ENCODE measurements at places on chromosomes 6 and 20.

DNA sequence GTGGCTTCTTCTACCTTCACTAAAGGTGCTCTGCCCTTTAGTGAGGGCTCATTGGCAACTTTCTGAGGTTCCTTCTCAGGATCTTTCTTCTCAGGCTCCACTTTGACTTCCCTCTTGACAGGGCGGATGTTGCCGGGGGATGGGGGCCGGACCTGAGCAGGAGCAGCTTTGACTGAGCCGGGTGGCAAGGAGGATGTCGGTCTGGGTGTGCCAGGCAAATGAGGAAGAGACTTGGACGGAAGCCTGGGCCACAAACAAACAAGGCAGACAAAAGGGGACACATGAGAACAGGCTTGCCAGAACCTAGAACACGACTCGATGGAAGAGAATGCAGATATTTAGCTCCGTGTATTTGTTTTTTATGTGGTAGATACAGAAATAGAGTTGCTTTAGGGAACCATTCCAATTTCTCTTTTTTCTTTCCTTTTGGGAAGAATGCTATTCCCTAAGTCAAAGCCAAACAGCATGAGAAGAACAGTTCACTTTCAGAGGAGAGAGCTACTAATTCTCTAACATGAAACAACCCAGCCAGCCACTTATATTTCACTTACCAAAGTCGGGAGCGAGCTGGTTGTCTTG is 76.2 kb upstream of the BCLAF1 start:
- peak; percentile 63 for DNase-seq

GRCh38 chr6:21969192-21969591 is 327.6 kb downstream of the PRL start:
- no peak for DNase-seq

DNA sequence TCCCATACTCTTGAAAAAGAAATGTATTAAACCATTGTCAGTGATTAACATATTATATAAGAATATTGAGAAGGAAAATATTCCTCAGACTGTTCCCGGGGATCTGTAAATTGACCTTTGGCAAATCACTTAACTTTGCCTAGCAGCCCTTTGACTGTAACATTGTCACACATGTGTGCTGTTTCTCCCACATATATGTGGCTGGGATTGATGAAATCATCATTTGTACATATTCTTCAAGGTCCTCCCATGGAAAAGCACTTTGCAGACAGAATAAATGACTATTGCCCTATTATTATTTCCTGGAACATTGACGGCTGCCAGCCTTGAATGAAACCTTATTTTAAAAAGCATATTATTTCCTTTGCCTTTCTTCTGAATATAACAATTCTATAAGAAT is 36.4 kb upstream of the TRERF1 start:
- DNase-seq: no peak

GRCh38 chr6:139135578-139136545 is 982 bp downstream of the HECA start:
- DNase-seq: peak; percentile 67

GRCh38 chr20:58431134-58431533 is 42.1 kb downstream of the VAPB start:
- DNase-seq: no peak

DNA sequence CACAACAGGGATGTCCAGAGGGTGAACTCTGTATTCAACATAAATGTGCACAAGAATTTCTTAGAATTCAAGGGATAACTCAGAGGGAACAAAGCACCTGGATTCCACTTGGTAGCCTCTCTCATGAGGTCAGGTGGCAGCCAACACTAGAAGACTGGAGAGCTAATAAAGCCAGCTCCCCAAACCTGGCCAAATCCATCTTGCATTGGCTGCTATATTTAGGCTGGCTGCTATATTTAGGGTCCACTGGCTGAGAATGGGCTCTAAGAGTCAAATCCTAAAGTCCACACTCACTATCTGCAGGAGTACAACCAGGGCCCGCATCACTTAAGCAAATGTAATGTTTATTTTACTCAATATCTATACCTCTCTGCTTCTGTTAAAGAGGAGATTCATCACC is 20.0 kb downstream of the TBC1D7 start:
- DNase-seq: no peak

- DNase-seq: no peak
These were observed 1.1 kb upstream of the CD109 start for GRCh38 chr6:73694711-73695411.

DNA sequence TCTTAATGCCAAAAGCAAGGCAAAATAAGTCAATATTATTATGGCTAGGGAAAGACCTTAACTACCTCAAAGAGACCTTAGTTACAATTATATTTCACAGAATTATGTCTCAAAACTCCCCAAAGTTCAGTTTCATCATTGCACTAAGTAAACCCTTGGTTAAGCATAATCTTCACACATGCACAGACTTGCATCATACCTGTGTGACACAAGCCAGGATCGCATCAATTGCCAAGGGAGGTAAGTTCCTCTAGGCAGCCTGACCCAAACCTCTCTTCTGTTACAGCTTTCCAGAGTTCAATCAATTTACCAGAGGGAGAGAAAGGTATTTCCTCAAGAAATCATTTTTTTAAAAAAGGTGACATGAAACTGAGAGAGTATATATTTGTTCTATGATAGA is 31.9 kb upstream of the PRSS35 start:
- DNase-seq: no peak

GRCh38 chr6:130743175-130743574 is 84.0 kb upstream of the SMLR1 start:
- no peak for DNase-seq

- no peak for DNase-seq
These were observed 44.3 kb upstream of the PDYN start for GRCh38 chr20:2038161-2038560.

DNA sequence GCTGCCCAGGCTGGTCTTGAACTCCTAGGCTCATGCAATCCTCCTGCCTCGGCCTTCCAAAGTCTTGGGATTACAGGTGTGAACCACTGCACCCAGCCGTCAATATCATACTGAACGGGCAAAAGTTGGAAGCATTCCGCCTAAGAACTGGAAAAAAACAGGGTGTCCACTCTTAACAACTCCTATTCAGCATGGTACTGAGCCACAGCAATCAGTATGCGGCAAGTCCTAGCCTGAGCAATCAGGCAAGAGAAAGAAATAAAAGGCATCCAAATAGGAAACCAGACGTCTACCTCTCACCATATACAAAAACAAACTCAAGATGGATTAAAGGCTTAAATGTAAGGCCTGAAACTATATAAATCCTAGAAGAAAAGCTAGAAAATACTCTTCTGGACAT is 83.1 kb downstream of the FKBP5 start:
- DNase-seq: no peak

Measured in CD4-positive, alpha-beta T cell treated with Interleukin-1 beta for 1 hour (primary cell).